ENCODE measurements at places on chromosomes 1 and 21.

GRCh38 chr1:68758666-68759209, 261.9 kb upstream of the DEPDC1 start:
- no peak for DNase-seq

- DNase-seq = no peak
These were observed 3.6 kb upstream of the VPS26C start for GRCh38 chr21:37270576-37271365.

GRCh38 chr1:39262802-39263201, 58.3 kb downstream of the MACF1 start:
- peak; percentile 12 for DNase-seq

GRCh38 chr1:214549604-214550003, 1.8 kb downstream of the PTPN14 start:
- DNase-seq = no peak

DNA sequence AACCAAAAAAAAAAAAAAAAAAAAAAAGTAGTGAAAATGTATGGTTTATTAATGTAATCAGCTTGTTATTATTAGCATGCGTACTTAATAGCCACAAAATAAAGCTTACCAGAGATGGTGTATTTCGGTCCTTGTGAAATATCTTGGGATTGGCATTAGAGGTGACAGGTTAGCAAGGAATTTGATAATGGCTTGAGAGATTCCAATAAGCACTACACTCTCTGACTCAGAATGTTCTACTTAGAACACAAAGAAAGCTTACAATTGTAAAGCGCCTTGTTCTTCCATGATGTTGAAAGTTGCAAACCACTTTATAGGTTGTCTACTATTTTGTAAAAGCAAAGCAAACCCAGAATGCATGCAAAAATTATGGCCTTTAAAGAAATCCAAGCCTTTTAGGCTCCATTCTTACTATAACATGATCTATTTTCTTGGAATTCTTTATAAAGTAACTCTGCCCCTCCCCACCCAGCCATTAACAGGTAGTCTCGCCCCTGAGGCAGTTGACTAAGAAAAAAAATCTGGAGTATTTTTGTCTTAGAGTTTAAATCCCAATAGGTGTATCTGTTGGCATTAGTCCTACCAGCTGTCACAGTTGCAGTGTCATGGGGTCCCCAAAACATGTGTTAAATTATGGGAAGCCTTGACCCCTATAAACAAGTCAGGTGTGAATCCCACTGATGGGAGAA, 129.2 kb downstream of the DHRS3 start:
- no peak for DNase-seq

Measured in stimulated activated naive CD8-positive, alpha-beta T cell treated with anti-CD3 and anti-CD28 coated beads, Interleukin-15, amount 100 ng/mL, for 72 hours (primary cell).